HCT116 (cell line): ENCODE measurements at places on chromosomes 3 and 15.

DNA sequence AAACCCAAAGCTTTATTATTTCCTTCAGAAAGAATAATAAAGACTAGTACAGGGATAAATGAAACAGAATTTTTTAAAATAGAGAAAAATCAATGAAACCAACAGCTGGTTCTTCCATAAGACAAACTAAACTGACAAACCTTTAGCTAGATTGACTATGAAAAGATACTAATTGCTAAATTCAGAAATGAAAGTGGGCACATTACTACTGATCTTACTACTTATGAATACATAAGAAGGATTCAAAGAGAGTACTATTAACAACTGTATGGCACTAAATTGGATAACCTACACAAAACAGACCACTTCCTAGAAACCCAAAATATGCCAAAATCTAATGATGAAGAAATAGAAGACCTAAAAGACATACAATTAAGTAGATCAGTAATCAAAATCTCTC, 278.2 kb downstream of the ISL2 start:
- no peak for DNase-seq

- no peak for DNase-seq
These were observed 25.1 kb downstream of the SLC24A5 start for GRCh38 chr15:48145923-48146322.

DNA sequence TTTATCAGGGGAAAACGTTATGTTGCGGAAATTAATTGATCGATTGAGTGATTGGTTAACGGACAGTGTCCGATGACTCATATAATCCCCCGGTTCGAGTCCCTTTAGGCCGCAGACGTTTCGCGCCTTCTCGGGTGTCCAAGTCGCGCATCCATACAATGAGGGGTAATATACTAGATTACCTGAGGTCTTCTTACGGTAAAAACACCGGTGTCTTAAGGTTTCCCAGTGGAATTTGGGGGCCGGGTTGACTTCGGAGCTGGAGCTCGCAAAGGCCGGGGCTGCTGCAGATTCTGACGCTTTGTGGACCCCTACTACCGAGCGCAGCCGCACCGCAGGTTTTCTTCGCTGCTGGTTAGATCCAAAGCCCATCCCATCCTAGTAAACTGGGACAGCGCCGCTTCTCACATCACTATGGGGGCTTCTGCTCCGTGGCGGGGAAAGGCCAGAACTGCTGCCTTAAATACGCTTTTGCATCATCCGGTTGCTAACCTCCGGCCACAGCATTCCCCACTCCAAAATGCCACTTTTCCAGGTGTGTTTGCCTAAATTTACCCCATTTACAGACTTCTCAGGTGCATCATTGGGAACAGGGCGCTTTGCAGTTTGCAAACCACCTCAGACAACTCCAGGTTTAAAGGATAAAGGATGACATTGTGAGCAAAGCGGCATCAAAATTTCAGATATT, 858 bp upstream of the SACM1L start:
- DNase-seq: no peak

DNA sequence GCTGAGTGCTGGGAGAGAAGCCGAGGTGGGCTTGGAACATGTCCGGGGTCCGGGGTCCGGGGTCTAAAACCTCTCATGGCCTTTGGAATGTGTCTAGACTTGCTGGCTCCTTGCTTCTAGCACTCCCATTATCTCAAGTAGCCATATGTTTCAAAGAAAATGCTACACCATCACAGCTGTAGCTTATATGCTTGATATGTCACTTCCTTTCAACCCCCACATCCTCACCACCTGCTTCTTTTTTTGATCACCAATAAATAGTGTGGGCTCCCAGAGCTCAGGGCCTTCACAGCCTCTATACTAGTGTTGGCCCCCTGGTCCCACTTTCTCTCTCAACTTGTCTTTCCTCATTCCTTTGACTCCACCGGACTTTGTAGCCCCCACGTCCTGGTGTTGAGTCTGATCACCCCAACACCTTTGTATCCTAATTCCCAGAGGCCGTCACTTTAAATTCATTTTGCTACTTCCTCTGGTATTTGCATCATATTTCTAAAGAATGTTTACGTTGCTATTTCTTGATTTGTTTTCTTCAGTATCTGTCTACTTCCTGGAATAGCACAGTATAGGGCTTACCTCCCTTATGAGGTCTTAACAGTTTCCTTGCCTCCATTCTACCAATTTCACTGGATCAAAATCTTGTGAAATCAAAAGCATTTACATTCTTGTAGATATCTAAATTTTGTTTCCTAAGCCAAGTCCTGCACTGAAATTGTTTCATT, 71.9 kb upstream of the CHRNB4 start:
- no peak for DNase-seq

DNA sequence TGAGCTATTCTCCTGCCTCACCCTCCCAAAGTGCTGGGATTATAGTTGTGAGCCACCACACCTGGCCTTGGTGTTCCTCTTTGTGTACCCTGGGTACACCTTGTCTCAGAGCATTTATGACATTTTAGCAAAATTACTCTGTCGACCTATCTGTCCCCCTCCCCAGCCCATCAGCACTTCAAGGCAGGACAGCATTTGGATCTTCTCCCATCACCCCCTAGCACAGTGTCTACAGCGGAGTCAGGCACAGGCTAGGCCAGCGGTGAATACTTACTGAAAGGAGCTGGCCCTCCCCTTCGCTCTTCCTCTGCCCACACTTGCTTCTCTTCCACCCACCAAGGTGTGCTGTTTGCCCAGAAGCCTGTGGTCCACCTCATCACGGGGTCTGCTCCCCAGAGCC, 20.4 kb upstream of the CLK3 start:
- DNase-seq: no peak

DNA sequence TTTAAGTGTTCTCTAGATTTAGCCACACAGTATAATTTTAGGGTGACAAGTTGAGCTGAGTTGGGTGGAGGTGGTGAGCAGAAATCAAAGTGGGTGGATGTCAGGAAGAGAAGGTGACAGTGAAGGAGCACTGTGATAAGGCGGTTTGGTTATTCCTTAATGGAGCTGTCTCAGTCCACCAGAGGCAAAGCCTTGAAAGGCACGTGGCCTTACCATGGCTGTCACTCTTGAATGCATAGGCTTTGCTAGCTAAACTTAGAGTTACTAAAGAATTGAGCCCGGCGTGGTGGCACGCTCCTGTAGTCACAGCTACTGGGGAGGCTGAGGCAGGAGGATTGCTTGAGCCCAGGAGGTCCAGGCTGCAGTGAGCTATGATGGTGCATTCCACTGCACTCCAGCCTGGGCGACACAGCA, 560 bp upstream of the TTLL13 start:
- no peak for DNase-seq
